NCI-H146 (cell line): ENCODE measurements at places on chromosomes 1 and 21.

DNA sequence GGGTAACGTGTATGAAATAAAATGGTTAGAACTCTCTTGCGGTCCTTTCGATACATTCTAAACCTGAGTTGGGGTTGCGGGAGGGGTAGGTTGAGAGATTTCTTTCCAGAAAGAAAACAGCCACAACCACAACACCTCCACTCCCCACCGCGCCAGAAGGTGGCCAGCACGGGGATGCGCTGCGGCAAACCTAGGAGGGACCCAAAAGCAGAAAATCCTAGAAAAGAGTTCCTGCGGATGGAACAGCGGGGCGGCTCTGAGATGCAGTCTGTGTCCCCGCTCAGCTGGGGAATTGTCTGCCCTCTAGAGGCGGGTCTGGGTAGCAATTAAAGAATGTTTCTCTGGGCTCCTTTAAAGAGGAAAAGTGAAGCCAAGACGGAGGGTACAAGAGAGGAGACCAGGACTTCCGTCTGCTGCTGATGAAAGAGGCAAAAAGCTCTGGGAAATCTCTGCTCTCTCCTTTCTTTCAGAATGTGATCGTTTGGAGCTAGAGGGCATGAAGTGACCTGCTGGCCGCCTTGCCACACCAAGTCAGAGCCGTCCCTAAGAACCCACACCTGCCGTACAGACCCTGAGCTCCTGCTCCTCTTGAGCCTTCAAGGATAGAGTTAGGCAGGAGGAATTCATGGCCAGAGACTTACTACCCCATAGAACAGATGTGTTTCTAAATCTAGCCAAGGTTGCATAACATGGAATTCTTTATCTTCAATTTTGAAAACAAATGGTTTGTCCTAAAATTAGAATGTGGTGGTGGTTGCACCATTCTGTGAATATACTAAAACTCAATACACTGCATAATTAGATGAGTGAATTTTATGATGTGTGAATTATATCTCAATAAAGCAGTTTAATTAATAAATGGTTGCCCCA, 46.5 kb upstream of the COA6 start:
- DNase-seq: peak; percentile 46

DNA sequence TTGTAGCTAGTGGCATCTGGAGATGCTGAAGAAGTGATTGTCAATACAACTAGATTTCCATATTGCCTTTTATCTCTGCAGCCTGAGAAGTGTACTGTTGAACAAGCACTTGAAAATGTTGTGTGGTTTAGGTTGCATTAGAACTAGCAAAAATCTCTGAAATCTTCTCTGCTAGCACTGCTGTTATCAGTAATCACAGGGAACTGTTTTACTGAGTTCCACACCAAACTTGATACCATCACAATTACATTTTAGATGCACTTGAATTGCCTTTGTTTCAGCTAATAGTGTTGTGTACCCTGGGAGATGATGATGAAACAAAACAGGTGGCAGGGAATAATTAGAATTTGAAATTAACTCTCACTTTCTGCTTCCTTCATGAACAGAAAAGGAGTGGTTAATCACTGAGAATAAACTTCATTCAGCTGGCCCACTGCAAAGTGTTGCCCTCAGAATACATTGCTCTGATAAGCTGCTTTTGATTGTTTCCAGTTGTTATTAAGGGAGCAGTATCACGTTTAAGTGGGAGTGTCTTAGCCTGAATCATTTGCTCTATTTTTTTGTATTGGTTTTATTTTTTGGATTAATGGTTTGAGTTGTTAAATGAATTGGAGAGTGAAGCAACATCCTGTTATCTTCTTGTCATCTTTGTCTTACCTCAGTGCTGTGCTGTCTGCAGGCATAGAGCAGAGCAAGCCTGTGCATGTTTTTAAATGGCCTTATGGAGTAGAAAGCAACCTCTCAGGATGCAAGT, 13.0 kb downstream of the FAM20B start:
- DNase-seq: no peak

- peak; percentile 5 for DNase-seq
Observed at GRCh38 chr1:21594935-21595897, 73.9 kb downstream of the RAP1GAP start.

GRCh38 chr1:17027900-17028299, 16.2 kb upstream of the ATP13A2 start:
- DNase-seq: no peak

DNA sequence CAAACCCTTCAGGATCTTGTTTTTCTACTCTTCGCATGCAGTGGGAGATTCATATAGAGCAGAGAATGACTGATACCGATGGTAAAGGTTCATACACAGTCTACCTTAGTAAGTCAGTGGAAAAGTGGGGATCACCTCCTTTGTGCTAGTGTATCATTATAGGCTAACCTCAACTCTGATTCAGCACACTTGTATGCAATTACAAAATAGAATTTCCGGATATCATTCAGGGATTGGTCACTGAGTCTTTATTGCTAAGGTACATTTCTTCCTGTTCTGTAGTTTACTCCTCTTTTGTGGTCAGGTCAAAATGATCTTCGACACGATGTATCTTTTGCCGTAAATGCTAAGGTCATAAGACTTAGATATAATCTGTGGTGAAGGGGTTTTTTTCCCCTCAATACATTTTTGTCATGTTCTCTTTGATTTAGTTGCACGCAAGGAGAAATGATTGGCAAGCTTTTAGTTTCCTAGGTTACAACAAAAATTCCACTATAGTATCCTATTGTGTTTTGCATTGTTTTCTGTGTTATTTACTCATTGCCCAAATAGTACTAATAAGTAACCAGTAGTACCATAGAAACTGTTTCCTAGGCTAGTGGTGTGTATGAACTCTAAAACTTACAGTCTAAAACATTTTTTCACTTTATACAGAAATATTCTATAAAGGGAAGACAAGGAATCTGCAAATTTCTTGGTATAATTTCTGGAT, 35.7 kb upstream of the PLA2G4A start:
- DNase-seq: no peak

DNA sequence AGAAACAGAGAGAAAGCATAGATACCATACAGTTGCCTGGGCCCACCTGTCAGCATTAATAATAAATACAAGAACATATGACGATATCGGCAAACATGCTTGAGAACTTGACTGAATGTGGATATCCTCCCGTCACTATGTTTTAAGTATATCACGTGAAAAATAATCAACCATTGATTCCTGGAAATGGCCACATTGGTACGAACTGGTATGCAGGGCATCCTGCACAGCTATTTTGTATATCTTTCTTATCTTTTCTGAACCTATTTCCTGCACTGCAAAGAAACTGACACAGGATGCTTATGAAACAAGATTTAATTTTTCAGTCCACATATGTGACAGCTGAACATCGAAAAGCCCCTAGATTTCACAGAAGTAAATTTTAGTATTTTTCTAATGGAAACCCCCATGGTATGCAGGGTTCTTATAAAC, 22.8 kb upstream of the RGS1 start:
- no peak for DNase-seq

DNA sequence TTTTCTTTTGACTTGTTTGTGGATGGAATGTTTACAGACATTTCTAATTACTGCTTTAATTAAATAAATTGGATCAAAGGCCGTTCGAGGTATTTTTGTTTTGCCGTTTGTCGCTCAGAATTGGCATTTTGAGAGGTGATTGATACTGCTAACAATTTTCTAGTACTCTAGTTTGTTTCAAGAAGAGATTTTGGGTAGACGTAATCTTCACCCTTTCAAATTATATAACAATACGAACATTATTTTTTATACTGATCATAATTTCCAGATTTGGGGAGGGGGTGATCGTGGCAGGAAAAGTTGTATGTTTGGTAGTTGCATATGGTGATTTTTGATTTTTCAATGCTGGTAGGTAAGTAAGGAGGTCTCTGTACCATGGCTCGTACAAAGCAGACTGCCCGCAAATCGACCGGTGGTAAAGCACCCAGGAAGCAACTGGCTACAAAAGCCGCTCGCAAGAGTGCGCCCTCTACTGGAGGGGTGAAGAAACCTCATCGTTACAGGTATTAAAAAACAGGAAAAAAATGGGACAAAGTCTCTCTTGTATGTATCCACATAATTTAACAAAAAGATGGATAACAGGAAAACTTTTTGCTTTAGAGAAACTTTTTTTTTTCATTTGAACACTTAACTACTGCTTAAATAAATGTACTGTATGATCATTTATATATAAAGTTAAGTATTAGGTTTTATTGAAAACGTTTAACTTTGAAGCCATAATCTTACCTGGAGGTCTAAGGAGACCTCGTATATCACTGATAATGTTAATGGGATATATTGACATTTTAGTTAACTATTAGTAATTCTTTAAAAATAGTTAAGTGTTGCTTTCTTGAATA, 1.7 kb downstream of the H3-3A start:
- DNase-seq: peak; percentile 17

GRCh38 chr1:65065524-65066418, 82.2 kb upstream of the AK4 start:
- DNase-seq: peak; percentile 46

- no peak for DNase-seq
Observed at GRCh38 chr1:60874718-60875117, 207.6 kb upstream of the NFIA start.

- DNase-seq: no peak
Observed at GRCh38 chr1:224430511-224431113, 4.0 kb downstream of the WDR26 start.

GRCh38 chr1:53485478-53486394, 26.5 kb downstream of the DMRTB1 start:
- DNase-seq: peak; percentile 79

GRCh38 chr1:91925644-91926435, 23.4 kb upstream of the BRDT start:
- no peak for DNase-seq

DNA sequence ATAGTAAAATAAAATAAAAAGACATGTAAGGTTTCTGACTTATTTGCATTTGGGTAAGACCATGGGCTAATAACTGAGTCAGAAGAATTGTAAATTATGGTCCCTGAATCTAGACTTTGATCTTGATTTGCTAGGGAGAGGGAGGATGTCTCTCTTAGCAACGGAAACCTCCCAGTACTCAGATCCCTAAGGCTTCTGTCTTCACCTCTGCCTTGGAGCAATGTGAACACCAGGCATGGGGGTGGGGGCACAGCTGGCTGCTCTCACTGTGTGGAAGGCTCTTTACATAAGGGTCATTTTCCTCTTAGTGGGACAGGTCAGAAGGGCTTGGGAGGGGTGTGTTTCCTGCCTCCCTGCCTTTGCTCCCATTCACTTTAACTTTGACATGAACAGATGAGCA, 17.0 kb upstream of the TMEM54 start:
- DNase-seq: no peak

DNA sequence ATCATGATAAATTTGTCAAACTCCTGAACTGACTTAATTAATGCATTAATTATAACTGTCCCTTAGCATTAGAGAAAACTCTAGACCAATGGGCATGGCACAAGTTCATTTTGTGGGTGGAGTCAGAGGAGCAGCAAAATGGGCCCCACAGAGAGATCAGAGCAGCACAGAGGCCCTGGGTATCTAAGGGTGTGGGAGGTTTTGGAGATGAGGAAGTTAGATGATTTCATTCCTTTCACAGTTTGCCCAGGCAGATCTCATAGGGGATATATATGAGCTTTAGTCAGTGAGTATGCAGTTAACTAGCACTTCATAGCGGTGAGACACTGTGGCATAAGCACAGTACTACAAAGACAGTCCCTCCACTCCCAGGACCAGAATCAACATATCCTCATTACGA, 117.3 kb downstream of the MAB21L3 start:
- no peak for DNase-seq

DNA sequence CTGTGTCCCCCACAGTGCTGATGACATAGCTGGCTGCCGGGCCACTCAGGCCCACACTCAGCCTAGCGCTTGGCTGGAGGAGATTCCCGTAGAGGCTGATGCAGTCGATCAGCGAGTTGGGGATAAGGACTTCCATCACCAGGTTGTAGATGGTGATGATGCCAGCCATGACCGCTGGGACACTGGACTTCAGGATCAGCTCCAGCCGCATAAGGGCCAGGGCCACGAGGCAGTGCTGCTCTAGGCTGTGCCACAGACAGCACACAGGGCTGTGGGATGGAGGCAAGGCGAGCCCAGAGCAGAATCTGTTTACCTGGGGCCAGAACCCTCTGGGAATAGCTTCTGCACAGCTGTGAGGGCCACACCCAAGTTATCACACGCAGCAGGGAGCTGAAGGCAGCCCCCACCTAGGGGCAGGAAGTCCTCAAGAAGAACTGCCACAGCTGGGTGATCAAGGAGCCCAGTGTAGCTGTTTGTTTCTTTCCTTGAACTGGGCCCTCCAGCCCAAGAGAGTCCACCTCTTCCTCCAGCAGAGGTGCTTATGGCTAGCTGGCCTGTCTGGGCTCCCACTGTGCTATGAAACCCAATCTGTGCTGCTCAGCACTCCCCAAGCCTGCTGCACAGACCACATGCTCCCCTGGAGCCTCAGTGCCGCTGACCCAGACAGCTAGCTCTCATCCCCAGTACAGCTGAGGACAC, 6.2 kb downstream of the SLC2A1 start:
- no peak for DNase-seq

DNA sequence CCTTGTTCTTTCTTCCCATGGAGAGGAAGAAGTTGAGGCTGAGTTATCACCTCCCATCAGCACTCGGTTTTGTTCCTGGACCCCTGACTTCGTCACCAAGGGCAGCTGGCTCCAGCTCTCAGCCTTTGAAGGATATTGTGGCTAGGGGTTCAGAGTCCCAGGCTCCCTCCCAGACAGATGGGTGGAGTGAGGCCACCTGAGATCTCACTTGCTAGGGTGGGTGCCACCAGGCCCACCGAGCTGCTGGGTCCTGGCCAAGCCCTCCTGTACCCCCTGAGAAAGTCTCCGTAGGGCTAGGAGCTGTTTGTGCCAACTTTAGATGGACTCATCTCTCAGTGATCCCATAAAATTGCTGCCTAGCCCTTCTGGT, 6.9 kb downstream of the MX2 start:
- DNase-seq: no peak

GRCh38 chr1:217268058-217268457, 362.8 kb downstream of the GPATCH2 start:
- DNase-seq: peak; percentile 82

GRCh38 chr1:107807405-107807804, 157.6 kb downstream of the VAV3 start:
- no peak for DNase-seq

DNA sequence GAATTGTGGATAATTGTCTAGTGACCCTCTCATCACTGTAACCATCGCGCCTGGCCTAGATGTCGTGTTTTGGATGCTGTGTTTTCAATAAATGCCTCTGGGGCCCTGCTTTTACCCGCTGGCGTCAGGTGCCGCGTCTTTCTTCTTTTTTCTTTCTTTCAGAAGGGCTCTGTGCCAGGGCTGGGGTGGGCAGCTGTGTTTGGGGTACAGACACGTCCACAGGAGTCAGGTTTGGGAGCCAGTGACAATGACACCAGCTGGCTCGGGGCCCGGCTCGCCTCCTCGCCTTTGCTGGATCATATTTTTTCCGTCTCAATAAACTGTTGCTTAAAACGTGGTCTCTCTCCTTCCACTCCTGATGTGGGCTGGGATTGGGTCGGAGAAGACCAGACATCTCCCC, 16.1 kb downstream of the TMEM201 start:
- no peak for DNase-seq

GRCh38 chr1:167707942-167708341, 13.8 kb upstream of the MPZL1 start:
- no peak for DNase-seq

- no peak for DNase-seq
Observed at GRCh38 chr1:68745011-68745410, 248.1 kb upstream of the DEPDC1 start.

- DNase-seq: no peak
Observed at GRCh38 chr1:212129781-212130180, 94.2 kb downstream of the DTL start.
